ENCODE measurements at places on chromosomes 11 and 22. TPM values are rescaled to one million over a fixed set of nuclear protein-coding genes. Genes with fewer than 3 reads are reported as not detected.

The C11orf91 gene
- 0.17 TPM for polyA plus RNA-seq

The TTLL8 gene
- polyA plus RNA-seq: not detected

The RAB39A gene
- polyA plus RNA-seq: not detected

The MISFA gene
- 1.7 TPM for polyA plus RNA-seq

Data from heart right ventricle (tissue), 16 donors.